Stimulated activated CD4-positive, alpha-beta T cell treated with anti-CD3 and anti-CD28 coated beads, Interleukin-12 subunit alpha, Interleukin-12 subunit beta, amount 100 ng/mL, for 24 hours (primary cell): ENCODE measurements at places on chromosomes 1 and 21.

GRCh38 chr1:39933956-39934941 lies 20.7 kb upstream of the MFSD2A start:
- no peak for DNase-seq

GRCh38 chr1:167714439-167715156 lies 7.2 kb upstream of the MPZL1 start:
- DNase-seq, result peak; percentile 93

- peak; percentile 11 for DNase-seq
Observed at GRCh38 chr1:181089017-181089675, 646 bp downstream of the IER5 start.

DNA sequence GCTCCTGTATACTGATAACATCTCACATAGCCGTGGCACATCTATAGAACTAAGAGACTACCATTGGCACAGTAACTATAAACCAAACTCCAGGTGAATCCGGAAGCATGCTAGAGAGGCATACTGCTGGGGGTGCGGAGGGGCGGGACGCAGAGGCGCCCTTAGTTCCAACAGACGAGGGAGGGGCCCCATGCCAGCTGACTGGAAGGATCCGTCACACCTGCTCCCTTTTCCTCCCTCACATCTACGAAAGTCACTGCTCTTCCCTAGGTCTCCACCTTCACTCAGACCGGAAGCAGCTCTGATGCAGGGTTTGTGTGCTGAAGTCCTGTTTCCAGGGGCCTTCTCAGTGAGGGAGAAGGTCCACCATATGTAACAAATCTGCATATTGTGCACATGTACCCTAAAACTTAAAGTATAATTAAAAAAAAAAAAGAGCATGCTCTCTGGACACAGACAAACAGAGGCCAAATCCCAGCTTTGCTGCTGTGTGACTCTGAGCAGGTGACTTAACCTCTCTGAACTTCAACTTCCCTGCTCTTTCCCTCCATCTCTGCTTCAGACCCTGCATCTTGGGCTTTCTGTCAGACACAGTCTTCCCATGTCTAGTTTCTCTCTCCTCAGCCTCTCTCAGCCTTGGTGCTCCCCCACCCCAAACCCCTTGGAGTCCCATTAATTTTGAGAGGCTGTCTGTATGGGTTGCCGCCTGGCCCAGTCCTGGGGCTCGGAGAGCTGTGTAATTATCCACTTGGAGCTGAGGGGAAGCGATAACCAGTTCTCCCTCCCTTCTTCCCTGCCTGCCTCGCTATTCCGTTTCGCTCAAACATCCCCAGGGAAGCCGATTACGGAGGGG lies 7.8 kb upstream of the GJB5 start:
- DNase-seq, result no peak

DNA sequence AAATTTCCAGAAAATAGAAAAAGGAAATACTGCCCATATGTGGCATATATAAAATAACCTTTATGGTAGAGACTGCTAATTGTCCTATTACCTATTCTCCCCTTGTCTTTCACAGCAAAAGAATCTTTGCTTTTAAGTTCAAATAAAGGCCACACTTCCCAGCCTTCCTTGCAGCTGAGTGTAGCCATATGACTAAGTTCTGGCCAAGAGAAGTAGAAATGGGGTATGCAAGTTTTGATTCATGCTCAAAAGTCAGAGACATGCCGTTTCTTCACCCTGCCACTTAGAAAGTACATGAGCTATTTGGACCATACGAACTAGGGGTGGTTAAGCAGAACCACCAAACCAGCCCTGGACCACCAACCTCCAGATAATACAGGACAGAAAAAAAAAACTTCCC lies 18.3 kb upstream of the S100A2 start:
- DNase-seq, result no peak

DNA sequence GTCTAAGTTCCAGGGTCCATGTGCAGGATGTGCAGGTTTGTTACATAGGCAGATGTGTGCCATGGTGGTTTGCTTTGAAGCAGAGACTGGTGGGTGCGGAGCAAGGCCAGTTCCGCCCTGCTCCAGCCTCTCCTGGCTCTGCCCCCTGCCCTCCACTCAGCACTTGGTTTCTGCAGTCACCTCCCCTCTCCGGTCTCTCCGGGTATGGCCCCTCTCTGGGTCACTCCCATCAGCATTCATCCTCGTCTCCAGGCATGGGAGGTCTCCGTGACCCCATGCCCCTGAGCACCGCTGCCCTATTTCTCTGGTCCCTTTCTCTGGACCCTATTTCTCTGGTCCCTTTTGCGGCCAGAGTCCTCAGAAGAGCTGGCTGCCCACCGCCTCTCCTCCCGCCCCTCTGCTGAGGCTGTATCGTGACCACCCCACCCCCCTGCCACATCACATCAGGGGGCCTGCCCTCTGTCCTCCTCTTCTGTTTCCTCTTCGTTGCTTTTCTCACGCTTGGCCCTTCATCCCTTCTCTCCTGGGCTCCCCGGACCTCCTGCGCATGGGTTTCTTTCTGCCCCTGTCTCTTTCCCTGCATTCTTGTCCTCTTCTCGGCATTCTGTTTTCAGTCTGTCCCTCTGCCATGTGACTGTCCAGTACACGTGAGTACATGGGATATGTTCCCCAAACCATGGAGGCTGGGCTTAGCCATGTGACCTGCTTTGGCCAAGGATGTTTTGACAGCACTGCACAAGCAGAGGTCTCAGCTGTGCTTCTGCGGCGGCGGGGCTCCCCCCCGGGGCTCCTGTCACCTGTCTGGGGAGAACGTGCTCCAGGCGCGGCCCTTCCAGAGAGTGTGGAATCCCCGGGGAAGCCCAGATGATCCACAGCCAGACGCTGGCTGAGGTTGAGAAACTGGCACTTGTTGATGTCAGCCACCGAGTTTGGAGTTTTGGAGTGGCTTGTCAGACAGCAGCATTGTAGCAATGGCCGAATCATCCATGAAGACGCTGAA lies 54.4 kb upstream of the C1orf174 start:
- DNase-seq, result no peak
